Metanephros (tissue), 2 donors: ENCODE measurements at places on chromosomes 3 and 15. TPM values are rescaled to one million over a fixed set of nuclear protein-coding genes. Genes with fewer than 3 reads are reported as not detected.

BCHE gene
- total RNA-seq: 10.3 TPM

PARP16 gene
- total RNA-seq: 8.8 TPM

GADL1 gene
- total RNA-seq: 6.2 TPM

SPESP1 gene
- total RNA-seq: 1.6 TPM

BTLA gene
- total RNA-seq: 0.23 TPM

SPATA12 gene
- total RNA-seq: not detected

TAGLN3 gene
- 0.76 TPM for total RNA-seq

C3orf22 gene
- total RNA-seq: 0.12 TPM

MITF gene
- total RNA-seq: 39.5 TPM

ERICH6 gene
- not detected for total RNA-seq

GNAT1 gene
- not detected for total RNA-seq

SEMA3B gene
- 70.1 TPM for total RNA-seq
